ENCODE measurements at places on chromosomes 5 and 9.

- no peak for DNase-seq
Measured at GRCh38 chr5:157492886-157493285, 32.9 kb downstream of the NIPAL4 start.

DNA sequence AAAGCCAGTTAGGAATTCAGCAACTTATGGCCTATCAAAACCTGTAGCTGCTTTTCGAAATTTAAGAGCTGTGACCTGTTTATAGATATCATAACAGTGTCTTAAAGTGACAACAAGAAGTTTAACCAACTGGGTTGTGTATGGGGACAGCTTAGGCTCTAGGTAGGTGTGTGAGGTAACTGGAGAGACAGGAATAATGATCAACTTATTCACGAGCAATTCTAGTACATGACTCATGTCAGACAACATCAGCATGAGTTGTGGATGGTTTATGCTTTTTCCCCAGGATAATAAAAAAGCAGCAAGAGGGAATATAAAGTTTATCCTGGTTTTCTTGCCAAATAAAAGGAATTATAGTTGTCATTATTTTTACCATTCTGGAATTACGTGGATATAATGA lies 88.6 kb downstream of the GDNF start:
- no peak for DNase-seq

GRCh38 chr5:89721931-89722330 lies 687.6 kb downstream of the CETN3 start:
- no peak for DNase-seq

GRCh38 chr9:129728744-129729143 lies 24.1 kb downstream of the PTGES start:
- no peak for DNase-seq

- DNase-seq = no peak
Measured at GRCh38 chr9:16075696-16076095, 522.9 kb downstream of the CCDC171 start.

DNA sequence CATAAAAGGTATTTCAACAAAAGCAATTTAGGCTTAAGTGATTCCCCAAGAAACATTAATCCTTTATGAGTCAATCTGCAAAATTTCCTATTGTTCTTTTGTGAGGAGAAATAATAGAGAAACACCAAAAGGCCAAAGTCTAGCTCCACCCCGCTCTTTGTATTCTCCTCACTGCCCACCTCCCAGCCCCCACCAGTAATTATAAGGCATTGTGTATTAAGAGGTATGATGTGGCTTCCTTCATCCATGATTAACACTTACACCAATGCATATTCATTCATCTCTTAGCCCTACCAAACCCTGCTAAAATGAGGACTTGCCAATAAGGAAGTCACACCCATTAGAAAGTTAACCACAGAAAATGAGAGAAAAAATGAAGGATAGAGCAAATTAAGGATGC lies 105.3 kb upstream of the SPATA31D4 start:
- peak; percentile 30 for DNase-seq
